ENCODE measurements at places on chromosomes 2 and 18.

DNA sequence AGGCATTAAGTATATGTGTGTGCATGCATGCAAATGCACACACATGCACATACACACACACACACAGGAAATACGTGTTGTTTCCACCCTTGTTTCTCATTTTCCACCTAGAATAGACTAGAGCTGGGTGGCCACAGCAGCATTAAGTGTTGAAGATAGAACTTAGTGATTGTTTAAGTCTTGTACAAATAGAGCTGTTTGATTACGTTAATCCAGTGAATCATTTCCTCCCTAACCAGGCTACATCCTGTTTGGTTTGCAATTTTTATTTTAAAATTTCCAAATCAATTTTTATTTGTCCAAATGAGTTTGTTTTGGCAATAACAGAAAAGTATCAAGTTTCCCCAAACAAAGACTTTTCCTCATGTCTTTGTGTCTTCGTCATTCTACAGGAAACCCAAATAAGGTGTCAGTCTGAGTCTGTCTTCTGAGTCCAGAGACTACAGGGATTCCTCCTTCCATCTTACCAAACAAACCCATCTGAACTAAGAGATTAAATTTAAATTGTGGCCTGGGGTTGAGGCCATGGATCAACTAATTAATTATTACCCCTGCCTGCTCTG is 74.6 kb upstream of the GALNT5 start:
- DNase-seq: peak; percentile 67

DNA sequence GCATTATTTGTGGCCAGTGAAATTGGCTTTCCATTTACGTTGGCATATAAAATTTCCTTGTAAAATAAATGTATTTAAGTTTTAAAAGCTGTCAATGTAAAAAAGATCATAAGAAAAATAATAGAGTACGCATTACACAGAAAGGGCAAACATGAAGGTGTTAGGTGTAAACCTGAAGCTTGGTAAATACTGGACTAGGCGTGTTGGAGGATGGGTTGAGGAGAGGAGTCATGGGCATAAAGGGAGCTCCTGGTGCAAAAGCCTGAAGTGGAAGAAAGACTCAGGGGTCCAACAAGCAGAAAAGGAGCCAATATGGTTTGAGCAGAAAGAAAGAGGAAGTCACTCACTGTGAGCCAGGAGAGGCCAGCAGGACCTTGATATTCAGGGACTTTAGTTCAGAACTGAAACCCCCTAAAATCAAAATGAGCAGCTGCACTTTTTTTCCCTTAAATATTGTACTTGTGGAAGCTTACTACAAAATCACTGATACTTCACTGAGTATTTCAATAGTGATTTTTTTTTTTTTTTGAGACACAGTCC is 24.4 kb downstream of the SP5 start:
- no peak for DNase-seq

DNA sequence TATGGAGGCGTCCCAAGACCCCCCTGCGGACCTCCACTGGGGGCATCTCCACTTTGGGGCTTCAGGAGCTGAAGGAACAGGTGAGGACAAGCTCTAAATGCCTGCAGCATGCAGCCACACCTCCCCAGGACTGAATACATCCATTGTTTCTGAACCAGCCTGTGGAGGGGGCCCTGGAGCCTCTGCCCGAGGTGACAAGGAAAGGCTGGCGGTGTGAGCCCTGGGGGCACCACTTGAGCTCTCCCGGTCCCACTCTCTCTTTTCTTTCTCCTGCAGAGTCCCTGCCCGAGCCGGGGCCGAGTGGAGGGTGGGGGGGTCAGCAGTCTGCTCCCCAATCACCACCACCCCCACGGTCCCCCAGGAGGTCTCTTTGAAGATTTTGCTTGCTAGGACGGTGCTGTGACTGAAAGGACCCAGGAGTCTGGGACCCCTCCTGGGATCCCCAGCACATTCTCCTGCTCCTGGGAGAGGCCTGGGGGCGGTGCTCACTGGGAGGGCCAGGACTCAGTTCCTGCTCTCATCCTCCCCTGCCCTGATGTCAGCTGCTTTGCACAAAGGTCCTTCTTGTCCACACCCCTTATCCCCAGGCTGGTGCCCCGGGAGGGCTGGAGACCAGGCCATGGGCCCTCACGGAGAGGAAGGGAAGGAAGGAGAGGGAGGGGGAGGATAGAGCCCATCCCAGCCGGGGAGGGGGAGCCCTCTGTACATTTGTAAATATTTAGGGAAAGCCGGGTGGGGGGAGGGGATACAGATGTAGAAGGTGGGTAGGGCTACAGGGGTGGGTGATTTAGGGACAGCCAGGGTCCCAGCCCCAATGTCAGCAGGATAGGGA is 5.7 kb downstream of the CHPF start:
- DNase-seq: no peak

DNA sequence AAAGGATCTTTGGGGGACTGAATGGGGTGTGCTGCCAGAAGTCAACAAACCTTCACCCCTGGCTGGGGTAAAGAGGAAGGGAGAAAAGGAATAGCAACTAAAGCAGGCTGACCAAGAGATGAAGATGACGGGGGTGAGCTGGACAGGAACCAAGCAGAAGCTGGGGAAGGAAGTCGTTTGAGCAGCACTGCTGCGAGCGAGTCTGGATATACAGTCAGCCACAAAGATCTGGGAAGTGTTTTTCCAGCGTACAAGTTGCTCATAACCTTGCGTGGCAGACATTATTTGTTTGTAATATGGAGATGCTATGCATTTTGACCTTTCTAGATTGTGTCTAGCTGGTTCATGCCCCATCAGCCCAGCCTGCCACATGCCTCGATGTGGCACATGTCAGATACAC is 71.2 kb downstream of the EIF2AK3 start:
- DNase-seq: no peak

GRCh38 chr2:111160758-111161157 is 40.0 kb downstream of the BCL2L11 start:
- DNase-seq: peak; percentile 50

DNA sequence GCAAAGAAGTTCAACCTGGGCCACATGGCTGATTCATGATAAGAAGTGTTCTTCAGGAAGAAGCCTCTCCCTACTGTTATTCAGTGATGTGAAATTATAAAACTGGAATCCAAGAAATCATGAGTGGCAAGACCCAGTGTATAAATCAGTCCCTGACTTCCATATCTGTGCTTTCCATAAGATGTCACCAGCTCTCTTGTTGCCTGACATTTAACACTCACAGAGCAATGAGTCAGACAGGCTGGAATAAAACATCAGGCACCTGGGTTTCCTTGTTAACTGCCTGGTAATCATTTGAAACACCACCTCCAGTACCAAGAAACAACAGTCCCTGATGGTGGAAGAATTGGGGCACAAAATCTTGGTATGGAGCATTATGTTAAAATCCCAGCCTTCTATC is 76.1 kb downstream of the SCG2 start:
- DNase-seq: no peak

GRCh38 chr2:231640241-231640640 is 47.6 kb downstream of the TEX44 start:
- DNase-seq: no peak

DNA sequence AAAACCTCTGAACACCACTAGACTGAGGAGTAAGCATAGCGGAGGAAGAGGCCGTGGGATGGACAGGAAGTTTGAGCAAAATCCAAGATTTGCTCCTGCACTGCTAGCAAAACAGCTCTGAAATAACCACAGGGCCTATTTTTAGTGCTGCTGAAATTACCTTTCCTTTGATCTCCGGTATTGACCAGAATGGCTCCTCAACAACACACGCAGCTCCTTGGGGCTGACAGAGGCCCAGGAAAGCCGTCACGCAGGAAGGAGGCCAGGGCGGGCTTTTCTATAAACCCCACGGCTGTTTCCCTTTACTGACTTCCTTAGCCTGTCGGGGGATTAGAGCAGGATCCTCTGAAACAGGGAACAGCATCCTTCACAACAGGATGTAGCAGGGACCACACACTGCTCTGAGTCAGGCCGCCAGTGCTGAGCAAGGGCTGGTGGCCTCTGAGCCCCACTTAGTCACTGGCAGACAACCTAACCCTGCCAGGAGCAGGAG is 80.8 kb upstream of the LCLAT1 start:
- DNase-seq: no peak

- DNase-seq: no peak
These were observed 413.6 kb upstream of the TCF4 start for GRCh38 chr18:56001576-56001975.

GRCh38 chr18:3067722-3068121 is 54.8 kb upstream of the LPIN2 start:
- no peak for DNase-seq

GRCh38 chr2:95698146-95698545 is 106.3 kb downstream of the TRIM43 start:
- DNase-seq: no peak

GRCh38 chr2:104758199-104758620 is 95.7 kb upstream of the POU3F3 start:
- no peak for DNase-seq

GRCh38 chr2:233563663-233564430 is 2.7 kb downstream of the USP40 start:
- DNase-seq: no peak

DNA sequence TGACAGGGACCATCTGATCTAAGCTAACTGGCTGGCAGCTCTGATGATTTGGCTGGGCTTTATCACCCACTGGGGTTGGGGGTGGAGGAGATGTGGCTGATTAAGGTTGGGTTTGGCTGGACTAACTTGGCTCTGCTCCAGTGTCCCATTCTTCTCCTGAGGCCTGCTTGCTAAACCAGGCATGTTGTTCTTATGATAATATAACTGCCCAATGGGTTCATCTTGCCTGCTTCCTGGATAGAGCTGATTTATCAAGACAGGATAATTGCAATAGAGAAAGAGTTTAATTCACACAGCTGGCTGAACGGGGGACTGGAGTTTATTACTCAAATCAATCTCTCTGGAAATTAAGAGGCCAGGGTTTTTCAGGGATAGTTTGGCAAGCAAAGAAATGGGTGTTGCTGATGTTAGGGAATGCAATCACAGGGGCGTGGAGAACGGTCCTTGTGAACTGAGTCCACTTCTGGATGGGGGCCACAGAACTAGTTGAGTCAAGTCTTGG is 150.4 kb downstream of the PTH2R start:
- DNase-seq: no peak

- DNase-seq: no peak
These were observed 90.5 kb upstream of the UPP2 start for GRCh38 chr2:158011055-158011771.

DNA sequence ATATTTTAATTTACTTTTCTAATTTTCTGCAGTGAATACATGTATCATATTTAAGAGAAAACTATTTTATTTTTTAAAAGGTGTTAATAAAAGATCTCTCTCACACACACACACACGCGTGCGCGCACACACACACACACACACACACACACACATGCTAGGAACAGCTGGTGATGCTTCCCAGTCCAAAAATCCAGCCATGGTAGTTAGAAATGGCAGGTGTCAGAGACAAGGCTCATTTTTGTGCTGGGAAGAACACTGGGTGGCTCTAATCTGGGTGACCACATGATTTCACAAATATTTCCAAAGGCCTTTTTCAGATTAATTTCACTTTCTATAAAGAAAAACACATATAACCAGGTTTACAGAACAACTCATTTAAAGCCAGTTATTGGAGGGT is 104.5 kb upstream of the NCK2 start:
- no peak for DNase-seq

DNA sequence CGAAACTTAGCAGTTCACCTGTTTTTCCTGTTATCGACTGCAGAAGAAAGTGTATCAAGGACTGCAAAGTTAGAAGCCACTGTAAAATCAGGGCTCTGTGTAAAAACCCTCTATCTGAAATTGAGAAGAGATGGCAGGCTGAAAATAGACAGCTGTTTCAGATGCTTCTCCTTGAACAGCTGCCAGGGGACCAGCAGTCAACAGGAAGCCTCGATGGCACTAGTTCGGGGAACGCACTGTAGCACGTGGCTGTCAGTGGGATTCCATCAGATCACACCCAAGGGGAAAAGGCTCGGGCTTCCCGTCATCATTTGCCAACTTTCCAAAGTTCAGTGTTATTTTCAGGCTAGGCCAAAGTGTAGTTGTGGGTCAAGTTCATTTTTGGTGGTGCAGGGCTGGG is 316.9 kb downstream of the TXNL1 start:
- DNase-seq: no peak

DNA sequence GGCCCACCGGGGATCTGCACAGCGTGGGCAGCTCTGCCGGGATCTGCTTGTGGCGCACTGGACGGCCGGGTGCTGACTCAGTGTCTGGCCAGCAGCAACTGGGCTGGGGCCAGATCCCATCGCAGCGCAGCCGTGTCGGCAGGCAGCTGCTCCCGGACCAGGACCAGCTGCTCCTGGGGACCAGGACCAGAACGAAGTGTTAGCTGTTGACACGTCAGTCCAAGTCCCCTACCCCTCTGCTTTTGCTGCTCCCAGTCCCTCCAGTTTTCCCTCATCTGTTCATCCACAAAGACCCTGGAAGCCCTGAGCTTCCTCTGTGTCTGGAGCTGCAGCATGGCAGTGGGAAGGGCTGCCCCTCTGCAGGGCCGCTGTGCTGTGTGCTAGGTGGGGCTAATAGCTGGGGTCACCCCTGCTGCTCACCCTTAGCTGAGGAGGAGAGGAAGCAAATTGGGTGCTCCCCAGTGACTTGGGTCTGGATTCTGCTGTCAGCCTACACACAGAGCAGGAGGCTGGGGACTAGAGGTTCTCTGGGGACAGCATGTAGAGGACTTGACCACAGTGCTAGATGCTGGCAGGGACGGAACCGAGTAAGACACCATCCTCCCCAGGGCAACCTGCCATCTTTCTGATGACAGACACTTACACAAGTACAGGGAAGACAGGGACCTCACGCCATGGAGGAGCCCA is 16.9 kb upstream of the KIF1A start:
- DNase-seq: no peak

GRCh38 chr2:90207454-90208058 is 1516.1 kb downstream of the RPIA start:
- no peak for DNase-seq

GRCh38 chr2:204551512-204551863 is 6.2 kb downstream of the PARD3B start:
- DNase-seq: no peak
